ENCODE measurements at places on chromosomes 2 and 18. TPM values are rescaled to one million over a fixed set of nuclear protein-coding genes. Genes with fewer than 3 reads are reported as not detected.

Gene ARHGEF4
- total RNA-seq, result 4.7 TPM

Gene OLA1
- total RNA-seq, result 79.2 TPM

Gene SIX3
- not detected for total RNA-seq

Gene RAMP1
- total RNA-seq, result 3.7 TPM

Gene LBH
- total RNA-seq, result 253 TPM

Gene C18orf54
- 2.7 TPM for total RNA-seq

Gene SERPINB5
- total RNA-seq, result not detected

Gene NR4A2
- 0.40 TPM for total RNA-seq

Gene YWHAQ
- 274 TPM for total RNA-seq

Gene LINC00305
- total RNA-seq, result not detected

Gene RNU2-63P
- not detected for total RNA-seq

Gene RAPH1
- total RNA-seq, result 35.6 TPM

Gene TRIM54
- 0.10 TPM for total RNA-seq

Gene NEU4
- total RNA-seq, result 0.13 TPM

Gene MROH2A
- total RNA-seq, result not detected

Gene KCNIP3
- total RNA-seq, result 0.65 TPM

Gene MPHOSPH10
- 15.2 TPM for total RNA-seq

Gene SKA1
- 3.0 TPM for total RNA-seq

Gene ABCB11
- 0.13 TPM for total RNA-seq

Gene NEU2
- total RNA-seq, result not detected

Gene UGT1A4
- total RNA-seq, result not detected

Gene DYNAP
- not detected for total RNA-seq

Gene HOXD10
- total RNA-seq, result not detected

Gene NABP1
- 72.7 TPM for total RNA-seq

Gene GALNT5
- total RNA-seq, result 146 TPM

Gene SLC38A11
- total RNA-seq, result 0.13 TPM

Gene IL1B
- 11.9 TPM for total RNA-seq

Gene CREG2
- total RNA-seq, result 2.4 TPM

Gene MAIP1
- total RNA-seq, result 19.8 TPM

Gene SOCS6
- total RNA-seq, result 42.7 TPM

Gene RSAD2
- total RNA-seq, result 0.33 TPM

Gene GPAT2
- total RNA-seq, result 32.3 TPM

Gene VSNL1
- 0.66 TPM for total RNA-seq

Gene UPP2
- total RNA-seq, result not detected

Gene GNAL
- total RNA-seq, result 0.20 TPM

Gene DNAH7
- 0.46 TPM for total RNA-seq

Gene SPAG16
- 27.8 TPM for total RNA-seq

Gene ADD2
- total RNA-seq, result not detected

Gene C1QL2
- not detected for total RNA-seq

Gene RMC1
- 27.7 TPM for total RNA-seq

Gene CDKL4
- total RNA-seq, result 0.91 TPM

Gene GALNT14
- 5.3 TPM for total RNA-seq

Gene MC5R
- total RNA-seq, result not detected

Gene FER1L5
- 0.78 TPM for total RNA-seq

Gene TPO
- not detected for total RNA-seq

Gene SRD5A2
- total RNA-seq, result not detected

Gene GGCX
- 80.2 TPM for total RNA-seq

Gene PELI1
- total RNA-seq, result 11.1 TPM

All from smooth muscle cell of the pulmonary artery (primary cell).